ENCODE measurements at places on chromosomes 16 and 17.

DNA sequence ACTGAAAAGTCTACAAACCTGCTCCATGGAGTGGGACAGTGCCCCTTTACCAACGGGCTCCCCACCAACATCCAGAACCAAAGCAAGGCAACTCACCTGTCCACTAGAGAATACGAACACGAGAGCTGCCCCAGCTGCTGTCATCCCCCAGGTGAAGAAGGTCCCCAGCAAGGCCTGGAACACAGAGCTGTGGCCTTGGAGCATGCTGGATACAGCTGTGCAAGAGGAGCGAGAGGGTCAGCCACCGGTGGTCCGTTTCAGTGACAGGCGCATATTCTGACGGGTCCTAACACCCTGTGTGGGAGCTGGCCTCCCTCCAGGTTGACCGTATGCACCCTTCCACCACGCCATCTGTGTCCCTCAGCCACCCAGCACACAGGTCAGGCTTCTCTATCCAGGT is 3.9 kb downstream of the SLC39A11 start:
- no peak for DNase-seq

GRCh38 chr17:38922538-38923297 is 2.7 kb upstream of the LASP1NB start:
- no peak for DNase-seq

DNA sequence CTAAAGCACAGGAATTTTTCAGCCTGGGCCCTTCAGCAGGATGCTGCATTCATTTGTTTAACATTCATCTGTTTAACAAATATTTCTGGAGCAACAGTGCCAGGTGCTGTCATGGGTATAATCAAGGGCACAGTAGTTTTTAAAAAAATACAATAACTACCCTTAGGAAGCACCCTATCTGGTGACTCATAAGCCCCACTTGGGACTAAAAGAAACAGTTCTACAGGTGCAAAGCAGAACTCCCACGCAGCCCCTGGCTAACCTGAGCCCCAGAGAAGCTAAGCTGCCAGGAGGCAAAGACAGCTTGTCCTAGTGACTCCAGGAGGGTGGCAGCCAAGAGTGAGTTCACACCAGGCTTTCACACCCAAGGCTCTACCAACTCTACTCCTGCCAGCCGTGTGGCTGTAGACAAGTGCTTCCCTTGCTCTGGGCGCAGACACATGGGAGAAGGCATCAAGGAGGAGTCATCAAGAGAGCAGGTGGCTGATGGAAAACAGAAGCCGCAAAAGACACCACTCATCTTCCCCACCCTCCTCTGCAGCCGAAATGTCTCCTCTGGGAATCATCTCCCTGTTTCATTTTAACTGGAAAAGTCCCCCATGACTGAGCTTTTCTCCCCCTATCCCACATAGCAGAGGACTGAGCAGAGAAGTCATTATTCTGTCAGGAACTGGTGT is 14.4 kb downstream of the CUEDC1 start:
- no peak for DNase-seq

- DNase-seq = no peak
Observed at GRCh38 chr16:2516391-2517240, 2.9 kb downstream of the ATP6V0C start.

- no peak for DNase-seq
Observed at GRCh38 chr16:81838794-81839193, 59.7 kb downstream of the PLCG2 start.

DNA sequence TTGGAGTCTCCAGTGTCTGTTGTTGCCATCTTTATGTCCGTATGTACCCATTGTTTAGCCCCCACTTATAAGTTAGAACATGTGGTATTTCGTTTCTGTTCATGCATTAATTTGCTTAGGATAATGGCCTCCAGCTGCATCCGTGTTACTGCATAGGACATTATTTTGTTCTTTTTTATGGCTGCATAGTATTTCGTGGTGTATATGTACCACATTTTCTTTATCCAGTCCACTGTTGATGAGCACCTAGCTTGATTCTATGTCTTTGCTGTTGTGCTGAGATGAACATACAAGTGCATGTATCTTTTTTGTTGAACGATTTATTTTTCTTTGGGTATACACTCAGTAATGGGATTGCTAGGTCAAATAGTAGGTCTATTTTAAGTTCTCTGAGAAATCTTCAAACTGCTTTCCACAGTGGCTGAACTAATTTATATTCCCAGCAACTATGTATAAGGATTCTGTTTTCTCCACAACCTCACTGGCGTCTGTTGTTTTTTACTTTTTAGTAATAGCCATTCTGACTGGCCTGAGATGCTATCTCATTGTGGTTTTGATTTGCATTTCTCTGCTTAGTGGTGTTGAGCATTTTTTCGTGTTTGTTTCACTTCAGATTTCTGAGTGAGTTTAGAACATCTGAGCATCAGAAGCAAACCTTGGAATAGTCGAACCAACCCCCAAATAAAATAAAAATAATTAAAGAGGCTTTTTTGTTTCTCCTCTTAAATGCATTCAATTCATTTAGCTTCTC is 304.7 kb downstream of the ZFHX3 start:
- no peak for DNase-seq

GRCh38 chr17:57433452-57433851 is 177.1 kb downstream of the MSI2 start:
- no peak for DNase-seq

- no peak for DNase-seq
Observed at GRCh38 chr17:42522263-42522790, 13.7 kb upstream of the NAGLU start.

- DNase-seq = no peak
Observed at GRCh38 chr17:34456121-34456520, 93.1 kb upstream of the CCL1 start.

- no peak for DNase-seq
Observed at GRCh38 chr16:26344240-26344776, 652.5 kb downstream of the HS3ST4 start.

- DNase-seq = no peak
Observed at GRCh38 chr17:72945473-72945872, 147.0 kb downstream of the SLC39A11 start.

DNA sequence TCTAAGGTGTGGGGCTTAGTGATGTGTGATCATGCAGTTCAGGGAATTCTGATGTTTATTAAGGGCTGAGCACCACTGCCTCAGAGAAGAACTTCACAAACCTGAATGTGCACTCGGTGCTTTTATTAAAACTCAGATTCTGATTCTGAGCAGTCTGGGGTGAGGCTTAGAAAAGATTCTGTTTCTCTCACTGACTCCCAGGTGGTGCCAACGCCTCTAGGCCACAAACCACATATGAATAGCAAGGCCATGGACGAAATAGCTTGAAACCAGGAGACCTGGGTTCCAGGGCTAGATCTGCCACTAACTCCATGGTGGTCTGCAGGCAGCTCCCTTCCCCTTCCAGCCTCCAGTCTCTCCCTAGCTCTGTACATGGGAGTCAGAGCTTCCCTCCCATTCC is 169.1 kb downstream of the HS3ST3B1 start:
- DNase-seq = no peak

- no peak for DNase-seq
Observed at GRCh38 chr17:61981323-61981722, 53.5 kb upstream of the INTS2 start.

DNA sequence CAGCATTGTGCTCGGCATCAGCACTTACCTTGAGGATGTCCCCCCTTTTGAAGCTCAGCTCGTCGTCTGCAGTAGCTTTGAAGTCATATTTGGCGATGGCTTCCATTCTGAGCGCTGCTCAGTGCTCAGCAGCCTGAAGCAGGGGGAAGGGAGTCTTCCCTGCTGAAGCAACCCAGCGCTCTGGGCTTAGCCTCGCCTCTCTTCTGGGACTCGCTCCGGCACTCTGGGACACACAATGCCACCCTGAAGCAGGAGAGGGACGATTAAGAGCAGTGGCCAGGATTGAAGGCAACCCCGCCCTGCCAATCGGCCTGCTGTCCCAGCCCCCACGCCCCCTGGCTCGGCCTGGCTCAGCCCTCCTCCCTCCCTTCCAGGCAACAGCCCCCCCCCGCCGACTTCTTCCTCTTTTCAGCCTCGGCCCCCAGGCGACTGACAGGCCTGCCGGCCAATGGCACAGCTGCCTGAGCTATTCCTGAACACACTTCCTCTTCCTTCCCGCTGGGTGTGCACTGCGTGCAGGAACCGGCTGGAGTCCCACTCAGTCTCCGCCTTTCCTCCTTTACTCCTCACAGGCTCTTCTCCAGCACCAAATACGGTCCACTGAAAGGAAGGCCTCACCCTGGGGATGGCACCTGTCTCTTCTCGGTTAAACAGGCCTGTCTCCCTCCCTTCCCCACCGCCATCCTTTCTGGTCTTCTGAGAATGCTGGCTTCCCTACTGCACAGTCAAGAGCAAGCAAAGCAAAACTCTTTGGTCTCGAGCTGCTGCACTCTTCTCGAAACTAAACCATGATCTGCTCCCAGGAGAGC is 11.8 kb downstream of the GRB2 start:
- DNase-seq = peak; percentile 75

DNA sequence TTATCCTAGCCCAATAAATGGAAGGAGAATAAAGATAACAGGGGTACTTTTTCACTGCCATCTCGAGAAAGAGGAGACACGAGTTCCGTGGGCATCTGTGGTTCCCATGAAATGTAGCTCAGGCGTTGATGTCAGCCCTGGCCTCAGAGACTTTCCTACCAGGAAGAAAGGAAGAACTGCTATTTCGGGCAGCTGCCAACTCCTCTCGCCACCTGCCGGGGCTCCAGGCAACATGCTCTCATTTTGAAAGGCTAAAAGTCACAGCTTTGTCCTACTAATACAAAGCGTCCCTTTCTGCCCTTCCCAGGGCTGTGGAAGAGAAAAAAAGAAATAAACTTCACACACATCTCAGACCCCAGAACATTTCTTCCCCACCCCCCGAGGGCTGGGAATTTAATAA is 65.8 kb downstream of the DHRS7C start:
- DNase-seq = no peak

DNA sequence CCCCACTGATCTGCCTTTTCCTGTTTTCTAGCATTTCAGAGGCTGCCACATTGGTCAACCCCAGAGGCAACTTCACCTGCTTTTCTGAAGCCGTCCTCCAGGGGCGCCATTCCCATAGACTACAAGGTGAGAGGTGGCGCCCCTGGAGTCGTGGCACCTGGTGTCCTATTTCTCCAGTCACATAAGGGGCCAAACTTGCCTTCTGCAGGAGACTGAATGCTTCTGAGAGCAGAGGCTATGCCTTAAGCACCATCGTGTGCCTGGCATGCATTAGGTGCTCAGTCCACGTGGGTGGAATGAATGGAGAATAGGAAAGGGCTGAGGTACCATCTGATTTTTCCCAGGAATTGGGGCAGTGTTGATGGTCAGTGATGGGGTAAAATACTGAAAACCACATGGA is 164.8 kb downstream of the HAPSTR1 start:
- DNase-seq = no peak

DNA sequence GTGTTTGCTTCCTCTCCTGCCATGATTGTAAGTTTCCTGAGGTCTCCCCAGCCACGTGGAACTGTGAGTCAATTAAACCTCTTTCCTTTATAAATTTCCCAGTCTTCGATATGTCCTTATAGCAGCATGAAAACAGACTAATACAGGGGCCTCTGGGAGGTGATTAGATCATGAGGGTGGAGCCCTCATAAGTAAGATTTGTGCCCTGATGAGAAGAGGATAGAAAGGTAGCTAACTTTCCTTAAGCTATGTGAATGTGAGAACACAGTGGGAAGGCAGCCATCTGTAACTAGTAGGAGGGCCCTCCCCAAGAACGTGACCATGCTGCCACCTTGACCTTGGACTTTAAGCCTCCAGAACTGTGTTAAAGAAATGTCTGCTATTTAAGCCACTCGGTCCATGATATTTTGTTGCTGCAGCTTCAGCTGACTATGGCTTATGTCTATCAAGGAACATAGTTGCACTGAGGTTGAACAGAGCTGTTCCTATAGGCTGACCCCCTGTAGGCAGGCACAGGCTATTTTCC is 30.7 kb downstream of the WWOX start:
- DNase-seq = no peak

- no peak for DNase-seq
Observed at GRCh38 chr17:45306623-45307022, 10.2 kb downstream of the MAP3K14 start.

- peak; percentile 23 for DNase-seq
Observed at GRCh38 chr17:42937712-42938596, 26.3 kb downstream of the AARSD1 start.

DNA sequence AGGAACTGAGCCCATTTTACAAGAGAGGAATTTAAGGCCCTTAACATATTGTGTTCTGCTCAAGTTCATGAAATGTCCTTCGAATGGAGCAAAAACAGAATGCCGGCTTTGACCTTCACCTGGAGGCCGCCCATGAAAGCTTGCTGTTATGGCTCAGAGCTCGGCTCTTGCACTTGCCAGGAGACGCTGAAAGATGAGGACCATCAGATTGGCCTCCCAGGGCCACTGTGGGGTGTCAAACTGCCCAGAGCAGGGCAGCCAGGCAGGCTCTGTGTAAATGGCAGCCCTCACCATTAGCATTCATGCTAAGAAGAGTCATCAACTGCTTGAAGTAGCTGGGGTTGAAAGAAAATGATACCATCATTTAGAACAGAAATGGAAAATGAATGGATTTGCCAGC is 39.3 kb downstream of the IL21R start:
- DNase-seq = peak; percentile 18

GRCh38 chr16:56673921-56674320 is 4.3 kb downstream of the MT1H start:
- DNase-seq = no peak

- no peak for DNase-seq
Observed at GRCh38 chr17:66169839-66170238, 22.1 kb downstream of the CEP112 start.

GRCh38 chr16:24906199-24906808 is 60.5 kb downstream of the SLC5A11 start:
- DNase-seq = no peak

GRCh38 chr16:66176731-66177130 is 189.8 kb upstream of the CDH5 start:
- no peak for DNase-seq
